ENCODE measurements at places on chromosomes 16 and 17.

DNA sequence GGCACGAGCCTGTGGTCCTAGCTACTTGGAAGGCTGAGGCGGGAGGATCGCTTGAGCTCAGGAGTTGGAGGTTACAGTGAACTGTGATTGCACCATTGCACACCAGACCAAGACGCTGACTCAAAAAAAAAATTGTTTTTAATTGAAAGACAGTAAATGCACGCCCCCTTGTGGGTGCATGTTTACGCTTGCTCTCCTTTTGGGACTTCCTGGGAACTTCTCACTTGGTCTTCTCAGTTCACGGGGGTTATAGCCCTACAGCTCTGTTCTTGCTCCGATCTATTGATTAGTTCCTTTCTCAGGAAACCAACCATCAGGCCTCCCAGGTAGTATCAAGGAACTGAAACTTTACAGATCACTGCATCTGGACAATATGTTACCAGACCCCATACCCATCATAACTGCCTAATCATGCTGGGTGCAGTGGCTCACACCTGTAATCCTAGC is 14.2 kb upstream of the RIPOR1 start:
- DNase-seq, result peak; percentile 47

DNA sequence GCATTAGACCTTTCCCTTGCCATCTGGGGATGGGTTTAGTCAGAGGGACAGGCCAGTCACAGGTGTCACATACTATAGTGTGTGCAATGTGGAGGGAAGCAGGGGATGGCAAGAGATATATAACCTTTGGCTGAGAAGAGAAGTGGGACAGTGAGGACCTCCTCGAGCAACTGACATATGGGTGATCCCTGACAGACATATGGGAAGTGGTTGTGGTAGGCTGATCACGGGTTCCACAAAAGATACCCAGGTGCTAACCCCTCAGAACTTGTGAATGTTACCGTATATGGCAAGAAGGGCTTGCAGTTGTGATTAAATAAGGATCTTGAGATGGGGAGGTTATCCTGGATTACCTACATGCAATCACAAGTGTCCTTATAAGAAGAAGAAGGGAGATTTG is 188.1 kb upstream of the MPHOSPH6 start:
- DNase-seq, result no peak

DNA sequence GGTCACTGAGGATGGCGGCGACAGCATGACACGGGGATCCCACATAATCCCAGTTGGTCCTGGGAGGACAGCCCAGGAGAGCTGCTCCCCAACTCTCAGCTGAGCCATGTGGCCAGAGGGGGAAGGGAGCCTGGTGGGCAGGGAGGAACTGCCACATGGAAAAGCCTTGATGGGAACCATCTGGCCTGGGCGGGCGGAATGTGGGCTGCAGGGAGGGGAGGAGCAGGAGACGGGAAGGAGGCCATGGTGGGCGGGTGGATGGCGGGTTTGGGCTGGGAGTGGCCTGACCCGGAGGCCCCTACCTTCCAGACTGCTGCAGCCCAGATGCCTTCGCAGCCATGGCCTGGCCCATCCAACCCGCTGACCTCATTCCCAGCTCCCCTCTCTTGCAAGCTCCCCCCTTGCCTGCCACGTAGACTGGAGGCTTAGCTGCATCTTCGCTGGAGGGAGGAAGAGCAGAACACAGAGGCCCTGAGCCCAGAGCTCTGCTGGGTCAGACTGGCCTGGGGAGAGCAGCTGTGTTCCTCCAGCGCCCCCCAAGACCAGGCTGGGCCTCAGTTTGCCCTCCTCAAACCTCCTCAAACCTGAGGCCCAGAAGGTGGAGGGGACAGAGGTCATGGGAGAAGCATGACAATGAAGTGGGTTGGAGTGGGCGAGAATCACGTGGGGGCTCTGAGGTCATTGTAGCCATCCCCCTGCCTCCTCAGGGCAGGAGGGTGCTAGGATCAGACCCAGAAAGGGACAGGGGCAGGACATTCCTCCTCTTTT is 8.2 kb upstream of the COL1A1 start:
- no peak for DNase-seq

- no peak for DNase-seq
Observed at GRCh38 chr16:75864243-75864642, 138.0 kb upstream of the CPHXL start.

GRCh38 chr17:8753976-8754440 is 4.3 kb downstream of the SPDYE4 start:
- peak; percentile 38 for DNase-seq

- peak; percentile 84 for DNase-seq
Observed at GRCh38 chr17:44198721-44199552, 747 bp downstream of the ATXN7L3 start.

DNA sequence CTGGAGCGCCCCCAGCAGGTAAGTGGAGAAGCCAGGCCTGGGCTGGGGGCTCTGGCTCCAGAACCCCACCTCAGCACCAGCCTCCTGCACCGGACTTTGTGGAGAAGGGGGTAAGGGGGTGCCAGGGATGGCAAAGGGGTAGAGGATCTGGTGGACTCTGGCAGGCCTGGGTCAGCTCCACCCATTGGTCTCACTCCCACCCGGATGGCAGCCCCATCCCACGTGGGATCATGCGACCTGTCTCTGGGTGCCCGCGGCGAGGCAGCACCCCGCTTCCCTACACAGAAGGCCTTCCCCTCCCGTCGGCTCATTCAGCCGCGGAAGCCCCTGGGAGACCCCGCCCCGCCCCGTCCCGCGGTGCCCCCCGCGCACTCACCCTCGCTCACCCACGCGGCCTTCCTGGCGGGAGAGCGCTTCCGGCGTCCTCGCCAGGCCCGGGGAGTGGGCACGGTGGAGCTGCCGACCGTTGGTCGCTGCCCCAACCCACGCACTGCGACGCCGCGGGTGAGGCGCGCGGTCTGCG is 498 bp upstream of the PLEKHG4 start:
- peak; percentile 76 for DNase-seq

DNA sequence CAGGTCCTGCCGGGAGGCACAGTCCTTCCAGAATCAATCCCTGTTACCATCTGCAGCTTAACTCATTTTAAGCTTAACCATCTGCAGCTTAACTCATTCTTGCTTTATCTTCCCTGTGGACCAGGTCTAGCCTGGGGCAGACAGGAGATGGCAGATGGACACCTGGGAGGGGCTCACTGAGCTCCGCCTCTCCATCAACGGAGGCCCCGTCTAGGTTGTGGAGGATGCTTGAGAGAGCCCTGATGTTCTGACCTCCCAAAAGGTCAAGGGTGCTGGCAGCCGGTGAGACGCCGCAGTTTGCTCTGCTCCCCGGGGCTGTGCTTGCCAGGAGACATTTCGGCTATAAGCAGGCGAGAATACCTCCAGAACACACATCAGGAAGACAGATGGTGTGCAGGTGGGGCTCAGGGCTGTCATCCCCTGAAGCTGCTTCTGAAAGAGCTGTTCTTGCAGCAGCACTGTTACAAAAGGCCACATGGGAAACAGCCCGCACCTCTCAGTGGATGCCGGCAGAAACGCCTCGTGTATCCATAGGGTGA is 41.3 kb downstream of the BAIAP2 start:
- no peak for DNase-seq

- no peak for DNase-seq
Observed at GRCh38 chr16:17431012-17431411, 39.7 kb downstream of the XYLT1 start.

DNA sequence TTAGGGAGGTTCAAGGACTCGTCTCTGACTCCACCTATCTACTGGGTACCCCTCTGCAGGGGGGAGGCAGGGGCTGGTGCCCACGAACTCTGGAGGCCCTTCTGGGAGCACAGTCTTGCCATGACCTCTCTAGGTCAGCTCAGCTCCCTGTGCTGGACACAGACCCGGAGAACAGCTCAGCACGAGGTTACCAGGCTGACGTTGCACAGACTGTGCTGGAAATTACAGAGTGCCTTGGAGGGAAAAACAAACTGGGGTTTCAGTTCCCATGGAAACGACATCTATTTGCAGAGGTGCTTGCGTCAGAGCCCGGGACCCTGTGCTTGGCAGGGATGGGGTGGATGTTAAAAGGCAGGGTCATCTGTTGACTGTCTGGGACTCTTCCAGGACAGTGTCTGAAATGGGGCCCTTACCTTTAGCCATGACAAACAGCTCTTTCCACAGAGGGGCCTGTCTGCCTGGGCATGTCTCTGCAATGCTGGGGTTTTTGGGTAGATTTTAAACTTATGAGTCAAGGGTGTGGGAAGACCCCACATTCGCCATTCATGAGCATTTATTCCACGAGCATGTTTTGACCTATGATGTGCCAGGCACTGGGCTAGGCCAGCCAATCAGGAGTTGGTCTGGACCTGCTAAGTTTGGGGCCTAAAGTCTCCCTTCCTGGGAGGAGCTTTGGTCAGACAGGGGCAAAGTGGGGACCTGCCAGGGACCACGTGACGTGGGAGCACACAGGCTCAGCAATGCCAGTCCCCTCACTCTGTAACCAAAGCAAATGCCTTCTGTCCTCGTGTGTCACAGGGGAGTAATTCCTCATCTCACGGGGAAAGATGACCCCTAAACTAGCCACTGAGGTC is 22.5 kb downstream of the CCR7 start:
- DNase-seq, result no peak

DNA sequence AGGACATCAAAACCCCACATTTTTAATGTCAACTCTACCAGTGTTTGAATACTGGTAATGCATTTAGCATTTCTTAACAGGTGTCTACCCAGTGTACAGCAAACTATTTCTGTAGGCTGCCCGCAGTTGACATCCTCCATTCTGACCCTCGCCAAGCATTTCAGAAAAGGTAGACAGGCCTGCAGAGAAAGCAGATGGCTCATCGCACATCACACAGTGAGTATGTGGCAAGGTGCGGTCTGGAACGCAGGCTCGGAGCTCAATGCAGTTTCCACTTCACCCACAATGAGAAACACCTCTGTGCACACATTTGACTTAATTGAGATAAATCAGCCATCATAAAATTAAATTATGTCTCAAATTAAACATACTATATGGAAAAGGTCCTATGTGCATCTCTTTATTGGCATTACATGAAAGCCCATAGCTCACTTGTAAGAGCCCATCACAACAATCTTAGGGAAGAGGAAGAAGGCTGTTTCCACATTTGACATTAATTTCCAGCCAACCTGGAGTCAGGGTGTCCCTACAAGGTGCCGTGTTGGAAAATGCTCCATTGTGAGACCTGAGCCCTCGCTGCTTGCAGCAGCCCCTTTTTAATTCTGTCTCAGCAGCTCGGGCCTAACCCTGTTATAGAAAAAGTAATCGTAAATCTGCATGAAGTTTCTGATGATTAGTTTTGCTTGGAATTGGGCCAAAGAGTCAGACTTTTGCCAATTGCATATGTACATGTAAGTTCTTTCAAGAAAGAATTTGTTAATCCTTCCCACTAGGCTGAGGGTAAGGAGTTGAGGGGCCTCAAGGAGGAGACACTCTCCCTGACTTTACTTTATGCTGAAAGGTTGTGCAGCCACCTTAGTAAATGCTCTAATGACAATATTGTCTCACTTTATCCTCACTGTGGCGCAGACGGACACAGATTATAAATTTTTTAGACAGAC is 378.7 kb upstream of the DYNLRB2 start:
- DNase-seq, result no peak

DNA sequence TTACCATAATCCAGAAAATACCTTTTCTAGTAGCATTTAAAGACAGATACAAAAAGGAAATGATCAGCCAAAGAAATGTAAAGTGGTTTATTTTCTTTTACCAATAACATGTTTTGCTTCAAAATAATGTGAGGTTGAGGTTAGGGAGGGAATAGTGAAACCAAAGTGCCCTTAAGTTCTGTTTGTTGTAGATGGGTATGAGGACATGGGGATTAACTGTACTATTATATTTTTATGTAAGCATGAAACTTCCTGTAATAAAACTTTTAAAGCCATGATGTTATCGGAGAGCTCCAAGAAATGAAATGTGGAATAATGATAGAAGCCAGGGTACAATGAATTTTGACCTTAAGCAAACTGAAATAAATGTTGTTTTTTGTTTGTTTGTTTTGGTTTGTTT is 9.9 kb downstream of the C16orf46 start:
- no peak for DNase-seq

DNA sequence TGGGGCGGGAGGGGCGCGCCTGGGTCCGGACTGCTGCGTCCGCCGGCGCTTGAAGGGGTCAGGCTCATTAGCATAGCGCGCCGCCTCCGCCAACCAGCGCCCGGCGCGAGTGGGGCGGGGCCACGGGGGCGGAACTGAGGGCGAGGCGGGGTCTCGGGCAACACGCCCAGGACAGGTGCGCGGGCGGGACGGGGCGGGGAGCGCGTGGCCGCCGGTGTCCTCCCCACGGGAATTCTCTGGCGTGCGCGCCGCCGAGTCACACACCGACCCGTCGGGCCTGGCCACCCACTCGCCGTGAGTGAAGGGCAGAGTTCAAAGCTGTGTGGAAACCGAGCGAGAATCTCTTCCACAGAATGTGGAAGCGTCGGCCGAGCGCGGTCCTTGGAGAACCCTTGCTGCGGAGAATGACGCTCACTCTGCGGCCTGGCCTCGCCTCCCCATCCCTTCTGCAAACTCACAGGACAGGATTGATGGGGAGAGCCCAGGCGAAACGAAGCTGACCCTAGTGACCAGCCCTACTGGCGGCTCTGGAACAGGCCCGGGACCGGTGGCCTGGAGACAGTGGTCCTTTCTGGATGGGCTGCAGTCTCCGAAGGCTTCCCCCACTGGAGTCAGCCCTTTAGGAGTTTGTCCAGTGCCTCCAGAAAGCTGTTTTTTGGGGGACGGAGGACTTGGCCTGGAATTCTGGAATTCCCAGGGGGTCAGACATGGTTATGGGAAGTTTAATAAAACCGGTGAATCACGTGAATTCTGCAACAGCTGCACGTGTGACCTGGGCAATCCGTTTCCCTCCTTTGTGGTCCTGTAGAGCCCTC is at the start of gene SNAI3:
SNAI3 (minus strand) TSS at position 69 of the 815 bp plus-strand sequence. CDS start 101 bp downstream, outside the sequence.
- peak; percentile 95 for DNase-seq

DNA sequence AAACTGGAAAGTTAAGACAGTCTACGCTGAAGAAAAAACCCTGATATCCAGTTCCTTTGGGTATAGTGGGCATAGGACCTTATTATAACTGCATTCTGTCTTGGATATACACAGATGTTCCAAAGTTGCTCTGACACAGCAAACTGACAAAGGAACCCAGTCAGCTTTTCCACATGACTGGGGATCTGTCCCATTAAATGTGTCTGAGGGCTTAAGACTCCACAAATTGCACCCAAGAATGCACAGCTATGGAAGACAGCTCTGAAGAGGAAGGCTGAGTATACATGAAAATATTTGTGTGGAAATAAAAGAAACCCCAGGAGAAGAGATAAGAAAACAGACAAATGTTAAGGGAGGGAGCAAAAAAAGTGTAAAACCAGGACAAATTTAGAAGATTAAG is 114.1 kb downstream of the SPAG9 start:
- no peak for DNase-seq

GRCh38 chr16:9280069-9280466 is 188.6 kb downstream of the HAPSTR1 start:
- DNase-seq, result no peak
